ENCODE measurements at places on chromosomes 3 and 15.
A peak's percentile ranks its signal among the peaks of the same experiment; 100 is the strongest.

- no peak for DNase-seq
Measured at GRCh38 chr3:154182322-154182922, 61.2 kb downstream of the ARHGEF26 start.

DNA sequence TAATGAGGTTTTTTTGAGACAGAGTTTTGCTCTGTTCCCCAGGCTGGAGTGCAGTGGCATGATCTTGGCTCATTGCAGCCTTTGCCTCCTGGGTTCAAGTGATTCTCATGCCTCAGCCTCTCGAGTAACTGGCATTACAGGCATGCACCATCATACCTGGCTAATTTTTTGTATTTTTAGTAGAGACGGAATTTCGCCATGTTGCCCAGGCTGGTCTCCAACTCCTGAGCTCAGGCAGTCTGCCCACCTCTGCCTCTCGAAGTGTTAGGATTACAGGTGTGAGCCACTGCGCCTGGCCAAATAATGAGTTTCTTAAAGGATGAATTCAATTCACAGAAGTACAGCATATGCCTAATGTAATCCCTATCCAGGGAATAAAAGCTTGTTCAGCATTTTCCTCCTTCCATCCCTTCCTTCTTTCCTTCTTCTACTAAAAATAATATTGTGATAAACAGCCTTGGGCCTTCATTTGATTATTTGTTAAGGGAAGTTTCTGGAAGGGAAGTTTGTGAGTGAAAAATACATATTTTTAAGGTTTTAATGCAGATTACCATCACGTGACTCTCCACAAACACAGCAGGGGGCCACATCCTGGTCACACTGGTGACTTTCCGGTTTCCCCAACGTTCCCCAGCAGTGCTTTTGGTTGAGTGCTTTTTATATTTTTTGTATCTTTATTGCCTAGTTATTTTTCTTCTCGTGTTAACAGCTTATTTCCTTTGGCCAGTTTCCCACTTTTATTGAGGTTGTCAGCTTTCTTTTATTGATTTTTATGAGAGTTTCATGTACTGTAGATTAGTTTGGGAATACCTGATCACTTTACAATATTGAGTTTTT is 116.8 kb downstream of the USP13 start:
- no peak for DNase-seq

- no peak for DNase-seq
Measured at GRCh38 chr15:34760909-34761308, 6.1 kb upstream of the GJD2 start.

DNA sequence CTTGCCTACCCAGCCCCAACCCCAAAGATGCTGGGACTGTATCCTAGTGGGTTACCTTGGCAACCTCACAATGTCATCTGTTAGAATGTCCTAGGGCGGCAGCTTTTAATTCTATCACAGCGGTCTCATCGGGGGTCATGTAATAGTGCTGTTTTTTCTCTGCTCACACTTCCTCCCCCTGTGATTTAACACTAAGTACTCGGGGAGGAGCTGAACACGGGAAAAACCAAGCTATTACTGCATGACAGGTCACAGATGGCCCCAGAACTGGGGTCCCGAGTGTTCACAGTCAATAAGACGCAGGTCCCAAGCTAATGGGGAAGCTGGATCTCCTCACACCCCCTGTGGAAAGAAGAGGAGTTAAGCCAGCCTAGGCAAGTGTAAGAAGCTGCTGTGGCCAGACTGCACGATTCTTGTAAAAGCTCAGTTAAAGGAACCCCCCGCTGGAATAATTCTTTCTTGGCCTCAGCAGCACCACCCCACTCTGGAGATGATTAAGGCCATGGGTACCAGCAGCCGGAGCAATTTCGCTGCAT is 2.5 kb upstream of the RFTN1 start:
- peak; percentile 66 for DNase-seq

DNA sequence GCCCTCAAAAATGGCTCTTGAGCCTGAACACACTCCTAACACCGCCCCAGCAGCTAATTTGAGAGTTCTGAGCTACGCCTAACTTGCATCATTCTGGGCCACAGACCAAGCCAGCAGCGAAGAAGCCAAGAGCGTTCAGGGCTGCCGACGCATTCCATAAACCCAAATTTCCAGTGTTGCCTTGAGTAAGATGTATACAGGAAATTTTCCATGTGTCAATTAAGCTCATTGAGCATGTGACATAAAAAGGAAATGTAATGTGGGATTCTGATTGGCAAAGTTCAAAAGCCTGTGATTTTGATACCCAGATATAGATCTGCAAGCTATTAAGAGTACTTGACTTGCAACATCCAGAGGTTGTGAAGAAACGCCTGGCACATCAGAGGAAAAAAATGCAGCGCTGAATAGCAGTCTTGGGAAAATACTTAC is 148.6 kb upstream of the NR2F2 start:
- DNase-seq = no peak

DNA sequence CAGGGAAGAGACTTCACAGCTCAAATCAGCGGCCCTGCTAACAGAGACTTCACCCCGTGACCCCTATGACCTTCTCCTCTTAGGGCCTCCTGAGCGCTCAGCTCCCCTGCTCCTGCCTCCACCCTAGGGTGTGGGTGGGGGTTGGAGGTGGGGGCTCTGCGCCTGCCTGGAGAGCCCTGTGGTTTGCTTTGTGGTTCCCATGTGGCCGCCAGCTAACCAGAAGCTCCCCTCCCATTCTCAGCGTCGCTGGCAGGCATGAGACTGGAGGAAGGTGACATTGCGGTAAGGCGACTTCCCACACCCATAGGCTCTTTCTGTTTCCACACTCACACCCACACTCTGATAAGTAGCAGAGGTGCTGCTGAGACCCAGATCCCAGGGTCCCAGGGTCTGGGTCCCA is 27.6 kb downstream of the XYLB start:
- DNase-seq = no peak

- DNase-seq = no peak
Measured at GRCh38 chr15:77001966-77002365, 7.0 kb downstream of the PSTPIP1 start.

All from germinal center (tissue), 1 donor.